Bronchial epithelial cell (primary cell): ENCODE measurements at places on chromosomes 5 and 9.
A peak's percentile ranks its signal among the peaks of the same experiment; 100 is the strongest.

DNA sequence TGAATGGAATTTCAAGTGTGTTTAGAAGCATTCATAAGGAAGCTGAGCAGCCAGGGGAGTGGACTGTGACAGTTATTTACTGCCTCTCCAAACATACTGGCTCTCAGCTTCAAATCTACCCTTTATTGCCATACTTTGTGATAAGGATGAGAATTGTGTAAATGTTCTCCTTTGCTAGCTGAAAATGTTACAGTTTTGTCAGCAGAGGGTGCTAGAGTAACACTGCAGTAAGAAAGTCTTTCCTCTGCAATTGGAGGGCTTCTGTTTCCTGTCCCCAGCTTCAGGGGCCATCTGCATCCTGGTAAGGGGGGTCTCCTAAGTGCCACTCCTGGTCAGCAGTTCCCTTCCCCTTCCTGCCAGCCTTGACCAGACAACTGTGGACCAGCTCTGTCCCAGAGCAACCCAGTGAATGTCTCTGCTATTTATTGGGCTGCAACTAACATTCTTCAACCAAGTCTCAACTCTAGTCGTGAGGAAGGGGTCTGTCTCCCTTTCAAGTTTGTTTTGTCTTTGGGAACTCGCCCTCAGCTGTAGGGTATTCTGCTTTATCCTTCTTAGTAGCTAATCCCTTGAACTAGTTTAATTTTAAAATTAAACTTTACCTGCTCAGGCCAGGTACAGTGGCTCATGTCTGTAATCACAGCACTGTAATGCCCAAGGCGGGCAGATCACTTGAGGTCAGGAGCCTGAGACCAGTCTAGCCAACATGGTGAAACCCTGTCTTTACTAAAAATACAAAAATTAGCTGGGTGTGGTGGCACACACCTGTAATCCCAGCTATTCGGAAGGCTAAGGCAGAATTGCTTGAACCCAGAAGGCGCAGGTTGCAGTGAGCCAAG lies 45.3 kb downstream of the RAPGEF6 start:
- peak; percentile 56 for DNase-seq

- no peak for DNase-seq
These were observed 71.6 kb downstream of the GOLM1 start for GRCh38 chr9:86027767-86028166.

- DNase-seq, result peak; percentile 91
These were observed 8.2 kb upstream of the EPB41L4B start for GRCh38 chr9:109328978-109329637.

GRCh38 chr5:37668524-37669047 lies 171.3 kb downstream of the GDNF start:
- peak; percentile 98 for DNase-seq
